ENCODE measurements at places on chromosomes 13 and 19. TPM values are rescaled to one million over a fixed set of nuclear protein-coding genes. Genes with fewer than 3 reads are reported as not detected.

GRCh38 chr13:75832812-75833211 is 196.7 kb downstream of the LMO7 start:
- no peak for DNase-seq

Gene ZNRF4
- not detected for total RNA-seq

Gene ZNF160
- total RNA-seq: 9.8 TPM

DNA sequence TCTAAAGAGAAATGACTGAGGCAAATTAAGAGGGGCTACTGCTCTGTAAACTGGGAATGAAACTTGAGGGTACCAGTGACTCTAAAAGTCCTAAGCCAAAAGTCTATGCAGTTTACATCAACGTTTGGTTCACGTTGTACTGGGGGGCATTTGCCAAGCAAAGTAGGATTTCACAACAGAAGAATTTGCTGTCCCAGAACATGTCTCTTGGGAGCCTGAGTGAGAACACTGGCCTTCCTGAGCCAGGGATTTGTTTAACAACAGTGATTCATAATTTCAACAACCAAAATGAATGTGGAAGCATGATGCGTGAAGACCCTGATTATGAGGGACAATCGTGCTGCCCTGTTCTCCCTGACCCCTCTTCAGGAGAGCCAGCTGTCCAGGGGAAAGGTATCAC is 178.0 kb downstream of the OXGR1 start:
- no peak for DNase-seq

- no peak for DNase-seq
Observed at GRCh38 chr13:52406629-52407028, 657 bp upstream of the THSD1 start.

- no peak for DNase-seq
Observed at GRCh38 chr19:18847549-18848463, 16.0 kb downstream of the UPF1 start.

DNA sequence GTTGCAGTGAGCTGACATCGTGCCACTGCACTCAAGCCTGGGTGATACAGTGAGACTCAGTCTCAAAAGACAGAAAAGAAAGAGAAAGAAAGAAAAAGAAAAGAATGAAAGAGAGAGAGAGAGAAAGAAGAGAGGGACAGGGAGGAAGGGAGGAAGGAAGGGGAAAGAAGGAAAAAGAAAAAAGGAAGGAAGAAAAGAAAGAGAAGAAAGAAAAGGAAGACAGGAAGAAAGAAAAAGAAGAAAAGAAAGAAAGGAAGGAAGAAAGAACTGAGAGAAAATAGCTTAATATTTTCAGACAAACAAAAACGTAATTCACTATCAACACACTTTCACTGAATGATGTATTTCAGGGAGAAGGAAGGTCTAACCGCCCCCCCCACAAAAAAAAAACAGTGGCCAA is 39.3 kb downstream of the ESD start:
- DNase-seq: no peak

Gene NANOS3
- total RNA-seq: 0.37 TPM
